Activated T-cell treated with anti-CD3 and anti-CD28 coated beads, Interleukin-2, amount 50 U/mL, for 48 hours (primary cell): ENCODE measurements at places on chromosomes 3 and 15.
A peak's percentile ranks its signal among the peaks of the same experiment; 100 is the strongest.

GRCh38 chr3:48563382-48563918, at the start of gene UCN2:
Gene UCN2, minus strand, starts transcription at chr3:48563781. Its CDS starts 657 bp downstream, at chr3:48563124.
- DNase-seq: no peak

DNA sequence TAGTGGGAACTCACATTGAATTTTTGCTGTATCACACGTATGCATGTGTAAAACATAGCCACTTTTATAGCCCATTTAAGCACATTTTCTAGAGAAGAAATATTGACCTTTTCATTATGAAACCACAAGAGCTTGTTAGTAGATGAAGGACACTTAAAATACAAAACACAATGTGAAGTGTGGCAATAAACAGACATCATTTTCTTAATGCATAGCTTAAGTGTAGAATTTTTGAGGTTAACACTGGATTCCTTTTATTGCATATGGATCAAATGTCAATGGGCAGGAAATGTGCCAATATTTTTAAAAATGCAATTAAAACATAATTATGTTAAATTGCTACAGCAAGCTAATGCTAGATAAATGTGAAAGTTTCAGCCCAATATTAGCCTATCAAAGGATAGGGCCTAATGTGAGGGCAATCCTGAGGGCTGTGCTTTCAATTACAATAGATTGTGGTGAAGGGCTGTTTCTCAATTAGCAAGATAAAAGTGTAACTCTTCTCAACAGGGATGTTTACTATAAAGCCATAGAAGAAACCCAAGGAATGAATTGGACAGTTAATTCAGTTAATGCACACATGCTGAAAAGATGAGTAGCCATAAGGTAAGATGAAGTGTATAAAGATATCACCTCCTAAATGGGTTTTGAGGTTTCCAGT, 489.0 kb upstream of the CDIN1 start:
- no peak for DNase-seq

- DNase-seq: no peak
These were observed 39.4 kb downstream of the KAT2B start for GRCh38 chr3:20079621-20080020.

DNA sequence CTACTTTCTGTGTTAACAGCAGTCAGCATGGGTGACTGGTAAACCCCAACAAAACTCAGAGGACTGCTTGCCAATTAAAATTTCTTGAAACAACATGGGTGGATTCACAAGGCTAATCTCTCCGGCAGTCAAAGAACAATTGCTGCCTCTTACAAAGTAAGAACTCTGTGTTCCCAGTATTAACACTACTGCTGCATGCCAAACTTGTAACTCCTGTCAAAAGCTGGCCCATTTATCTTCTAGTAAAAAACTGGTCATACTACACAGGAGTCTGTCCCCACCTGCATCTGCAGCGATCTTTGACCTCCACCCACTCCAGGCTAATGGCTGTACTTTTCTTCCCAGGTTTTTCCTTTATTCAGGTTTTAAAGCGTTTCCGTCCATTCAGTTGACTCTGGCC, 8.7 kb upstream of the ZNF589 start:
- DNase-seq: no peak

DNA sequence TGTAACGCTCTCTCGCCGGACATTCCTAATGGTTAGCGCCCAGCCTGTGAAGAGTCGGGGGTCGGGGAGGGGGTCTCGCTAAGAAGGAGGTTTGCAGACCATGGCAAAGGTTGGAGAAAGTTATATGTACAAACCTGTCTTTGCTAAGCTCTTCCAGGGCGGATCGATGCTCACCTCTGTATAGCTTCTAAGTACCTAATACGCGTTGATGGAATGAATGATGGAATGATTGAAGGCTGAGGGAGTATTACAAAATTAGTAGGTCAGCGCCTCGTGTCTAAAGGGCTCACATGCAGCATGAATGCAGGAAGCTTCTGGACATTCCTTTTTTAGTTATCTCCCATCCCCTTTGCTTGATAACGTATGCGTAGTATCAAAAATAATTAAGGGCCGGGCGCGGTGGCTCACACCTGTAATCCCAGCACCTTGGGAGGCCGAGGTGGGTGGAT, 305 bp upstream of the KPNA1 start:
- no peak for DNase-seq

DNA sequence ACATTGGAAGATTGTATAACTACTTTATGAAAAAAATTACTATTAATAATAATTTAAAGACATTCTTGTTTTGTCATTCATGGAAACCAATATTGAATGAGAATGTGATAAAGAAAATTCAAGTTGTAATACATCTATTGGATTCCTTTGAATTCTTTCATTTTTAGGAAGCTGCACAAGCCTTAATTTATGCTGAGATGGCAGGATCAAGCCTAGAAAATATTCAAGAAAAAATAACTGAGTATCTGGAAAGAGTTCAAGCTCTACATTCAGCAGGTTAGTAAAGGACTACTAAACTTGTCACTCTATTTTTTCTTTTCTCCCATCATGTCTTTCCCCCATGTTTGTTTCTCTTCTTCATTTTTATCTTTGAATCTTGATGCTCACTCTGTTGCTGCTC, 5.9 kb downstream of the CAPN7 start:
- no peak for DNase-seq

- no peak for DNase-seq
These were observed 132.7 kb downstream of the CHSY1 start for GRCh38 chr15:101119181-101119580.

DNA sequence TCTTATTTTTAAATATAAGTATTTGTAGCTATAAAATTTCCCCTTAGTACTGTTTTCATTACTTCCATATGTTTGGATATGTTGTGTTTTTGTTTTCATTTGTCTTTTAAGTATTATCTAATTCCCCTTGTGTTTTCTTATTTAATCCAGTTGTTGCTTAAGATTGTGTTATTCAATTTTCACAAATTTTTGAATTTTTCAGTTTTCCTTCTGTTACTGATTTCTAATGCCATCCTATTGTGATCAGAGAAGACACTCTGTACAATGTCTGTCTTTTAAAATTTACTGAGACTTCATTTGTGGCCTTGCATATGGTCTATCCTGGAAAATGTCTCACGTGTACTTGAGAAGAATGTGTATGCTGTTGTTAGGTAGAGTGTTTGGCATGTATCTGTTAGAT, 795.6 kb upstream of the CFAP20DC start:
- DNase-seq: no peak

DNA sequence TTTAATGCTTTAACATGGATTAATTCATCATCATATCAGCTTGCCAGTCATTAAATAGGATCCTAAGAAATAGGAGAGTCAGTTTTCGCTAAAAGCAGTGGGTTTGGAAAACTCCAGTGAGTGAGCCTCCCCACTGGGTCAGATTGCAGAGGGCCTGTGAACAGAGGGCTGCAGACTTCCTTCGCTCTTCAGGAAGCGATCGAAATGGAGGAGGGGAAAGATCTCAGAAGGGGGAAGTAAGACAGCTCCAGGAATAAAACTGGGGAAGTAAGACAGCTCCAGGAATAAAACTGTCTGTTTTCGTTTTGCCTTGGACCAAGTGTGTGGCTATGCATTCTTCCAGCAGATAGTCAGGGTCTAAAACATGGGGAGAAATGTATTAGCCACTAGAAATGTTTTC, 124.8 kb upstream of the C15orf61 start:
- DNase-seq: no peak

DNA sequence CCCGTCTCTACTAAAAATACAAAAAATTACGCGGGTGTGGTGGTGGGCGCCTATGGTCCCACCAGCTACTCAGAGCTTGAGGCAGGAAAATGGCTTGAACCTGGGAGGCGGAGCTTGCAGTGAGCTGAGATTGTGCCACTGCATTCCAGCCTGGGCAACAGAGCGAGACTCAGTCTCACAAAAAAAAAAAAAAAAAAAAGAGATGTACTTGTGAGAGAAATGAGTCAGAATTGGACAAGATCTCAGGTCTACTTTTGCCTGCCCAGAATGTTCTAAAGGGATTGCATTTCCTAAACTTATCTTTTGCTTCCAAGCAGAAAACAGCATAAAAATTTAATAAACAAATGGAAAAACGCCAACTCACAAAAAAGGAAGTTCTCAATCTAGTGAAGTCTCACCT, 167.5 kb downstream of the NR2F2 start:
- DNase-seq: no peak

GRCh38 chr15:25905140-25905539, 42.0 kb upstream of the ATP10A start:
- DNase-seq: peak; percentile 66

- no peak for DNase-seq
These were observed 163.4 kb upstream of the RAP2B start for GRCh38 chr3:152998591-152998990.

DNA sequence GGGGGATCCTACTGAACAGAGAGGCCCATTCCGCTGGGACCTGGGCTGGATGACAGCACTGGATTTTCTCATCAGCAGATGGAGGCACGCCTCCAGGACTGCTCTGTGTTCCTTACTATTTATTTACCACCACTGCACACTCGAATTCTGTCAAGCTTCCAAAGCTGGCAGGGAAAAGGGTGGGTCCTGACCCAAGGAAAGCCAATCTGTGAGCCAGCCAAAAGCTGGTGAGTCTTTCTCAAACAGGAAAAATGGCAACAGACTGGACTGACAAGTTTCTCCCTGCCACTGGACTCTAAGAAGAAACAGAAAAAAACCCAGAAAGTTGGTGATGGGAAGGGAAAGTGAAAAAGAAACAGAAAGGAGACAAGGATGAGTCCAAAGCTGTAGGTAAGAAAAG, 37.8 kb downstream of the CD47 start:
- no peak for DNase-seq

DNA sequence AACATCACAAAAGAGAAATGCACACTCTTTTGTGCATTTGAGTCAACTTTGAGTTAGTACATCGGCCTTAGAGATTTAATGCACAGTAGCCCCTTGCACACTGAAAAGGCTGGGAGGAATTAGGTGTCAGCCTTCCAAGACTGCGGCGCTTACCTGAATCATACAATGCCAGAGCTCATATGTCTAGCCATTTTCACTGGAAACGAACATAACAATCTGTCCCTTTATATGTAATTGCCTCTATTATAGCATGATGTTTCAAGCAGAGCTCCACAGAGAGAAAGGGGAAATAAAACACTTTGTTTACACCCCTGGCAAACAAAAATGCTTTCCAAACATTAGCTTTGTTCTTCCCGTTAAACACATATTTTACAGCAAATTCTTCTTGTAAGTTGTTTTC, 315.7 kb upstream of the SLCO3A1 start:
- no peak for DNase-seq

- no peak for DNase-seq
These were observed 71.2 kb downstream of the FAM43A start for GRCh38 chr3:194756791-194757325.

DNA sequence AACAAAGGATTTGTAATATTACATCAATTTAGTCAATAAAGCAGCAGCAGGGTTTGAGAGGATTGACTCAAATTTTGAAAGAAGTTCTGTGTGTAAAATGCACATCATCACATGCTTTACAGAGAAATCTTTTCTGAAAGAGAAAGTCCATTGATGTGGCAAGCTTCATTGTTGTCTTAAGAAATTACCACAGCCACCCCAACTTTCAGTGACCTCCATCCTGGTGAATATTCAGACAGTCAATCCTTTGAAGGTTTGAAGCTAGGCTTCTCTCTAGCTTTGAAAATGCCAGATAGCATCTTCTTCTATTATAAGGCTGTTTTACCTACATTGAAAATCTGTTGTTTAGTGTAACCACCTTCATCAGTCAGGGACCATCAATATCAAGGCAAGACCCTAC, 51.8 kb upstream of the SETMAR start:
- no peak for DNase-seq

- no peak for DNase-seq
These were observed 308.0 kb downstream of the DOCK3 start for GRCh38 chr3:50982540-50983325.

DNA sequence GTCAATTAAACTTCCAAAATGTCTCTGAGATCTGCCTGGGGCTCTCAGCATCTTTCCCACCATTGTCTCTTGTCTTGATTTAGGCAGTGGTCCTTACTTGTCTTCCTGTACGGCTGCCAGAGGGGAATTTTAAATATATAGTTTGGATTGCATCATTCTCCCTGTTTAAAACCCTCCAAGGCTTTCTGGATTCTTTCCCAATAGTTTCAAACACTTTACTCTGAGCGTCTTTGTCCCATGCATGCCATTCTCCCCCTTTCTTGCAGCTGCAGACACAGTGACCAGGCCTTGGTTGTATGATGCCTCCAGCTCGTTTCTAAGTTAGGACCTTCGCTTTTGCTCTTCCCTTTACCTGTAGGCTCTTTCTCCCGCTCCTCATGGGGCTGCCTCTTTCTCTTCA, 323.3 kb upstream of the CTNNB1 start:
- DNase-seq: no peak

DNA sequence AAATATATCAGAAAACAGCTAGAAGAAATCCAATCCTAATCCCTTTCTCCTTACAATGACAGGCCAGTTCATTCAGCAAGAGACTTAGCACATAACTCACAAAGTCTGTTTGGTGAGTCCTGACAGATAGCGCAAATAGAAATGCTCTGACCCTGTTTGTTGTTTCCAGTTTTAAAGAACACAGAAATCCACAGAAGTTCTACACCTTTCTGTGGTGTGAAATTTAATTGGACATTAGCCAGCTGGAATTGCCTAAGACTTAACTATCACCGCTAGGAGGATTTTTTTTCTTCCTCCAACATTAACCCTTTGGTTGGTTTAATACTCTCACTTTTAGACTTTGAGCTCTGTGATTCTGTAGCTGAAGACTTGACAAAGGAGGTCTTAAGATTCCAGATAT, 30.8 kb downstream of the HDC start:
- no peak for DNase-seq

DNA sequence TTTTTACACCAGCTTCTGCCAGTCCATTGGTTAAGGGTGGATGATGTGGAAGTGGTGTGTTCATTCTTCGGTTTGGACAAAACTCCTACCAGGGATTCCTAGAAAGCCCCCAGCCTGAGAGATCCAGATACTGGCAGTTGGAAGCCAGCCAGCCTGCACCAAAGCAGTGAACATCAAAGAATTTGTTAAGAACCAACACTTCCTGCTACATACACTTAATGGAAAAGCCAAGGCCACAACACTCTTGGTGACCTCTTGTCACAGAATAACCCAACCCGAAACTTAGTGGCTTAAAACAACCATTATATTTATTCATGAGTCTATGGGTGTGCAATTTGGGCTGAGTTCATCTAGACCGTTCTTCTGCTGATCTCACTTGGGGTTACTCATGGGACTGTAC, 42.9 kb upstream of the ADAMTS9 start:
- DNase-seq: no peak

- no peak for DNase-seq
These were observed 198.3 kb downstream of the ADAMTS9 start for GRCh38 chr3:64489361-64490044.

- DNase-seq: no peak
These were observed 371.5 kb upstream of the GOLIM4 start for GRCh38 chr3:168467115-168467714.

DNA sequence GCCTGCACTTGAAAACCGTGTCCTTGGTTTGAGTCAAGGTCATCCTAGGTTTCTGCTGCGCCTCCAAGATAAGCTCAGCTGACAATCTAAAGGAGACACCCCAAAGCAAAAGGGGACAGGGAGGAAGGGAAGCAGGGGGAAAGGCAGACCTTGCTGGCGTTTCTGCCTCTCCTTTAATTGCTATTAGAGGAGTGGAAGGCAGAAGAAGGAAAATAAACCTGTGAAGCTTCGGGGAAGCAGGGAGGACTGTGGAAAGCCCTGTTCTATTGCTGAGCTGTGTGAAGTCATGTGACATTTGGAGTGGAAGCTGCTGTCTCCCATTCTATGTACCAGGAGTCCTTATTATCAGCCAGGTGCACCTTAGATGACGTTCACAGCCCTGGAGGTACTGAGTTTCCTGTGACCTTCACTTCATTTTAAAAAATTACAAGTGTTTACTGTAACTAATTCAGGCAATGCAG, 21.5 kb upstream of the CHD2 start:
- DNase-seq: no peak
